ENCODE measurements at places on chromosomes 1 and 21.

DNA sequence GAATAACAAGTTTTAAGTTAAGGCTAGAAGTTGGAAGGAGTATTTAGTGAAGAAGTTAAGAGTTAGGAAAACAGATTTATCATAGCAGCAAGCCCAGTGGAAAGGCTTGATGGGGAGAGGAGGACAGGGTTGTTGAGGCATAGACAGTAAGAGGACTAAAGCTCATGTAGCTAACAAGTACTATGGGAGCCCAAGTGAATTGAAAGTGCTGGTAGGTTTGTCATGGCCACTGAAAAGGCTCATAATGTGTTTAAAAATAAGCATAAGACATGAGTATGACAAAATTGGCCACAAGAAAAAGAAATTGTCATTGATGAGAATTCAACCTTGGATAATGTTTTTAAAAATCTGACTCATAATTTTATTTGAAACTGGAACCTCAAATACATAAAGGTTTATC is 49.2 kb upstream of the CRB1 start:
- DNase-seq, result no peak

- no peak for DNase-seq
These were observed 140.0 kb downstream of the DNM3 start for GRCh38 chr1:171981303-171981702.

GRCh38 chr1:164598719-164599118 is 39.7 kb downstream of the PBX1 start:
- DNase-seq, result no peak

DNA sequence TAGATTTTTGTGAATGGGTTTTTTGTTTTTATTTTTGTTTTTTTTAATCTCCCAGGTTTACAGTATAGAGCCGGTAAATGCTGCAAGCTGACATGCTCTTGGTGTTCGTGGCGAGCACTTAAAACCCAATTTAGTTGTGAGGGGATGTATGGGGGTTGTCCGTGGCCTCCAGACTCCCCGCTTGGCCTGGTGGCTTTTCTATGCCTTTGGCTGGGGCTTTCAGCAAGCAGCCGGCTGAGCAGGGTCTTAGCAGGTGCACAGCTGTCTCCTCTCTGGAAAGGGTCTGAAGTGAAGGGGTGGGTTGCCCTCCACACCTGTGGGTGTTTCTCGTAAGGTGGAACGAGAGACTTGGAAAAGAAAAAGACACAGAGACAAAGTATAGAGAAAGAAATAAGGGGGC is 31.0 kb upstream of the EFHD2 start:
- DNase-seq, result no peak

DNA sequence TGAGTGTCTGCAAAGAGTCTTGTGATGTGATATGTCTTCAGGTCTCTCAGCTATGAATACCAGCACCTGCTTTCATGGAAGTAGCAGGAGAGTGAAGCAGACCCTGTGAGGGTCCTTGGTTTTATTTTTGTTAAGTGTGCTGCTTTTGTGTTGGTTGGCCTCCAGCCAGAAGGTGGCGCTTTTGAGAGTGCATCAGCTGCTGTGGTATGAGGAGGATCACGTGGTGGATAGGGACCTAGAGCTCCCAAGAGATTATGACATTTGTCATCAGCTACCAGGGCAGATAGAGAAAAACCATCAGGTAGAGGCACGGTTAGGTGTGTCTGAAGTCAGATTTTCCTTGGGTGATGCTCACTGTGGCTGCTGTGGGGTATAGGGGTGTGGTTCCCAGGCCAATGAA is 1232.1 kb downstream of the MRPL39 start:
- DNase-seq, result peak; percentile 3
